ENCODE measurements at places on chromosomes 2 and 18.

GRCh38 chr2:147575106-147575505, 269.7 kb upstream of the ACVR2A start:
- no peak for DNase-seq

DNA sequence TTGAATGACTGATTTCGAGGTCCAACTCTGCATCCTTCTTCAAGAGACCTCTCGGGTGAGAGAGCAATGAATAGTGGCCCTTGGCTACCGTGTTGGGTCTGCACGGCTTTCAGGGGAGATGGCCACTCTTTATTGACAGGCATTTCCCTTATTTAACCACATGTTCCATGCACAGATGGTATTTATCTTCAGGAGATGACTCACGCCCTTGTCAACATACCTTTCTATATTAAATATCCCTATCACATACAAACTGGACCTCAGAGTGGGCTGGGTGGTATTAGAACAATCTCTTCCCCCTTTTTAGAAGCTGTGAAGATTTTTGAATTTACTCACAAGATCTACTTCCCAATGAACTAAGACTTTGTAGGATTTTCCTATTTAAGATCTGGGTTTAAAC, 109.6 kb upstream of the CDC42EP3 start:
- no peak for DNase-seq

- DNase-seq: no peak
Observed at GRCh38 chr2:23782646-23783045, 144.3 kb downstream of the ATAD2B start.

DNA sequence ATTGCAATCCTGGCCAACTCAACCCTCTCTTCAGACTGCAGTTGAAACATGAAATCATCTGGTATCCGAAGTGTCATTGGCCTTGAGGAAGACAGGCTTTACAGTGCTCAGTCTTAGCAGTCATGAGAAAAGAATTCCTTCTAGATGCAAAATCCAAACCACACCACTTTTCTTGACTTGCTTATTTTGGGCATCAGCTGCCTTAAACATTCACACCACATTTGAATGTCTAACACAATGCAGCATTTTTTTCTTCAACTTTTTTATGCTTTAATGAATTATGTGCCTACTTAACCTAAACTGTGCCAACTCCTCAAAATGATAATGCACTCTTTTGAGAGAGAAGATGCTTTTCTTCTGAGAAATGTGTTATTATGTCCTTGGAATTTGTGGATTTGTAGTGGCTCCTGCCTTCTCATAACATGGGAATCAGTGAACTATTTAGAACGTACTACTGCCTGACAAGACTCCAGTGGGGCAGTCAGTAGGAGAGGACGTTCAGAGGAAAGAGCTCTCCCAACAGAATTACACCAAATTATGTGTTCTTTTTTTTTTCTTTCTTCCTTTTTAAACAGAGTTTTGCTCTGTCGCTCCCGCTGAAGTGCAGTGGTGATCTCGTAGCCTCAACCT, 3.2 kb upstream of the FAM98A start:
- DNase-seq: no peak

- DNase-seq: no peak
Observed at GRCh38 chr18:28666216-28666615, 489.3 kb upstream of the CDH2 start.

GRCh38 chr2:94987074-94988020, 38.2 kb upstream of the MAL start:
- no peak for DNase-seq

DNA sequence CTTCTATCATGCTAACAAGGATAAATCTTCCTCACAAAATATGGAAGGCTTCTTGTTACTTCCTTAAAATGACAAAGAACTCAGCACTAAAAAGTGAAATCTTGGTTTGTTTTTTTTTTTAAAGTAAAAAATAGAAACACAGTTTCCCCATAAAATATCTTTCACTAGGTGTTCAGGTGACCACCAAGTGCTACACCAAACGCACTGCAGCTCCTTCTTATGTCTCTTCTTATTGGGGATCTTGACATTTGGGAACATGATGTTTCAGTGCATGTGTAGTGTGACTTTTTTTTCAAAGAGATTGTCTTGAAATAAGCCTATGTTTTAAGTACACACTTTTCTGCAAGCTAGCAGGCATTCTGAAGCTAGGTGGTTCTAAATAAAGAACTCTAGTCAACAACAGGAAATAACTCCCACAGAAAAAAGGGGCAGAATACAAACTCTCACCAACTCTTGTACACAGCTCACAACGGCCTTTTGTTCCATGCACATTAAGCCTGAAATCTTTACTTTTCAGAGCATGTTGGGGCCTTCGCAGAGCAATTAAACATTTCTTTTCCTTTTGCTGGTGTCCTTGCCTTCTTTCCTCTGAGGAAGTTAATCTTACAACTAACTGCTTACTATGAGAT, 13.2 kb upstream of the SERTAD2 start:
- no peak for DNase-seq

GRCh38 chr2:64992218-64992617, 3.0 kb downstream of the SLC1A4 start:
- no peak for DNase-seq

DNA sequence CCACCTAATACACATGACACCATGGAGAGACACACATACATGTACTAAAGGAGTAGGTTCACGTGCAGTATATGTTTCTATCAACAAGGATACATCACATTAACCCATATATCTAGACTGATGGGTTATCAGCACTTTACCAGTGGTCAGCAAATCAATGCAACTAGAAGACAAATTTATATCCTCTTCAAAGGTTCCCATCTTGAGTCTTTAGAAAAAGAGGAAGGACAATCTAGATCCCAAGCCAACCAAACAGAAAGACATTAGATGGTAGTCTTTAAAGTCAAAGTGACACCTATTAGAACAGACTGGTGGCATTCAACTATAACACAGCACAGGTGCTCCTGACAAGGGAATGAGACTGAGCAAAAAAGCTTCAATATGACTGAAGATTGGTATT, 13.8 kb upstream of the SERTAD2 start:
- DNase-seq: no peak

- no peak for DNase-seq
Observed at GRCh38 chr2:168518555-168519066, 62.5 kb downstream of the CERS6 start.

All from NCI-H1436 (cell line).